GM12878 (cell line): ENCODE measurements at places on chromosomes 7 and 10. TPM values are rescaled to one million over a fixed set of nuclear protein-coding genes. Genes with fewer than 3 reads are reported as not detected.

DNA sequence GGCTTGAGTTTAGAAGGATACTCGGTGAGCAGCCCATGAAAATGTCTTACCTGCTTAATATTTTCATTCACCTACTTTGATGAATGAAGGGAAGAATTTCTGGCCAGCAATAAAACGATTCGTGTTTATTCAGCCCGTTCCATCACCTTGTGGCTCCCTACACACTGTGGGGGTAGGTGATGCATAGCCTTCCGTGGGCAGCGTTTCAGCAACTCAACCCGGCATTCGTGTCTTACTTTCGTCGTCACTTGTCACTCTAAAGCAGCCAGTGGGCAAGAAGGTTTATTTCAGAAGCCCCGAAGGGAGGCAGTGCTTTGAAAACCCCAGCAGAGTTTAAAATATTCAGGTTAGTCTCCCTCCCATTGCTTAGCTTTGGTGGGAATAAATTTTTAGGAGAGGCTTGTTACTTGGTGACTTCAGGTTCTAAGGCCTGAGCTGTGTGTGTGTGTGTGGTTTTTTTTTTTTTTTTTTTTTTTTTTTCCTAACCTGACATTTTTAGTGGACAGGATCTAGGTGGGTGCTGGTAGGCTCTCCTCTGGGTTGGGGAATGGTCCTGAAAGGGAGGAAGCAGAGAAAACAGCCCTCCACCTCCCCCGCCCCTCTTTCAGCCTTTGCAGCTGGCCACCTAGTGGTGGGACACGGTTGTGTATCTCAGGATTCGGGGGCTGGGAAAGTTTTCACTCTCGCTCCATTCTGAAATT, 1.8 kb downstream of the GRK5 start:
- DNase-seq = no peak
- H3K27ac ChIP-seq = peak overlapping the region; percentile 80
- H3K36me3 ChIP-seq = no peaks in the 10 kb centered on the region
- peak overlapping the region; percentile 80 for H3K4me3 ChIP-seq
- peaks cover 26% of the 10 kb centered on the region for H3K4me1 ChIP-seq
- no peaks in the 10 kb centered on the region for H3K27me3 ChIP-seq

GRCh38 chr7:142838461-142839213, 16.2 kb upstream of the EPHB6 start:
- no peak overlapping the region for H3K27ac ChIP-seq
- H3K27me3 ChIP-seq = no peaks in the 10 kb centered on the region
- no peak overlapping the region for H3K4me3 ChIP-seq
- no peaks in the 10 kb centered on the region for H3K36me3 ChIP-seq

DNA sequence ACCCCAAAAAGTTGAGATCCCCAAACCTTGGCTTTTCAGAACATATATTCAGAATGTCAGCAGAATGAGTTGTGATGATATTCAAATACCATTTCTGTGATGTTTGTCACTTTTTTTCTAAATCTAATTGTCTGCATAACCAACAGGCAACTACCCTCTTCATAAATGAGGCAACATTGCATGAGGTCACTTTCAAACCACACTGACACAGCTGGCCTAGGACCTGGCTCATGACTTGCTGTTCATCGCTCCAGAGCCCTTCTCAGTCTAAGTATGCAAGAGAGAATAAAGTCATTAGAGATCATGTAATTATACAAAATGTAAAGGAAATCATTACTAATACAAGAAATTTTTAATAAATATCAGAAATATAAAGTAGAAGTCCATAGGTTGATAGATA, 681.9 kb downstream of the GRM8 start:
- no peaks in the 10 kb centered on the region for H3K27me3 ChIP-seq
- H3K27ac ChIP-seq = no peak overlapping the region
- no peak overlapping the region for H3K4me3 ChIP-seq
- no peaks in the 10 kb centered on the region for H3K36me3 ChIP-seq

- no peak overlapping the region for H3K4me3 ChIP-seq
- H3K36me3 ChIP-seq = no peaks in the 10 kb centered on the region
- no peak for DNase-seq
- no peaks in the 10 kb centered on the region for H3K27me3 ChIP-seq
Observed at GRCh38 chr10:60096761-60097513, 190.6 kb upstream of the CCDC6 start.

GRCh38 chr10:73920089-73920488, 9.2 kb downstream of the PLAU start:
- H3K4me3 ChIP-seq = no peak overlapping the region
- no peak overlapping the region for H3K27ac ChIP-seq
- no peaks in the 10 kb centered on the region for H3K27me3 ChIP-seq

DNA sequence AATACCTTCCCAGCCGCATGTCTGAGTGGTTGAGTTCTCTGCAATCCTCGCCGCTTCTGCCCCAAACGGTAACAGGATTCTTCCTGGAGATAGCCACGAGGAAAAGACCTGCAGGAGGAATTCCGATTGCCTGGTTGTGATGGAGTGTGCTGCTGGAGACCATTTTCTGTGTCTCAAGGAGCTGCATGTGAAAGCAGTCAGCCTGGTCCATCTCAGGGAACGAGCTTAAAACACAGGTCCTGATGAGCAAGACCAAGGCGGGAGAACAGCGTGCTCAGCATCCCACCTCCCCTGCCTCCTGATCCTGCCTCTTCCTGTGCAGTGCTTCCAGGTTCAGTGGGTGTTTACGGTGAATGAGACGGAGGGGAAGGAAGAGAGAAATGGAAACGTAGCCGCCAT, 26.5 kb downstream of the VIPR2 start:
- no peak for DNase-seq
- H3K4me3 ChIP-seq = no peak overlapping the region
- H3K27me3 ChIP-seq = no peaks in the 10 kb centered on the region
- no peaks in the 10 kb centered on the region for H3K36me3 ChIP-seq
- H3K27ac ChIP-seq = no peak overlapping the region

GRCh38 chr10:123786306-123786705, 105.3 kb downstream of the CPXM2 start:
- H3K4me3 ChIP-seq = no peak overlapping the region
- no peaks in the 10 kb centered on the region for H3K36me3 ChIP-seq
- H3K27me3 ChIP-seq = no peaks in the 10 kb centered on the region
- no peak for DNase-seq

- H3K27ac ChIP-seq = no peak overlapping the region
- no peak overlapping the region for H3K4me3 ChIP-seq
- H3K36me3 ChIP-seq = no peaks in the 10 kb centered on the region
- DNase-seq = no peak
- no peaks in the 10 kb centered on the region for H3K27me3 ChIP-seq
- H3K4me1 ChIP-seq = no peaks in the 10 kb centered on the region
Observed at GRCh38 chr7:80619741-80620140, 18.7 kb upstream of the CD36 start.

The OPN4 gene
- total RNA-seq = not detected in 2 replicates

The CC2D2B gene
- 0.72 and 0.80 TPM in 2 replicates for total RNA-seq
